ENCODE measurements at places on chromosomes 7 and 10.
A peak's percentile ranks its signal among the peaks of the same experiment; 100 is the strongest.

GRCh38 chr7:41887416-41887815 lies 184.5 kb upstream of the INHBA start:
- no peak for DNase-seq

GRCh38 chr10:24884793-24885192 lies 67.6 kb downstream of the PRTFDC1 start:
- DNase-seq: no peak

DNA sequence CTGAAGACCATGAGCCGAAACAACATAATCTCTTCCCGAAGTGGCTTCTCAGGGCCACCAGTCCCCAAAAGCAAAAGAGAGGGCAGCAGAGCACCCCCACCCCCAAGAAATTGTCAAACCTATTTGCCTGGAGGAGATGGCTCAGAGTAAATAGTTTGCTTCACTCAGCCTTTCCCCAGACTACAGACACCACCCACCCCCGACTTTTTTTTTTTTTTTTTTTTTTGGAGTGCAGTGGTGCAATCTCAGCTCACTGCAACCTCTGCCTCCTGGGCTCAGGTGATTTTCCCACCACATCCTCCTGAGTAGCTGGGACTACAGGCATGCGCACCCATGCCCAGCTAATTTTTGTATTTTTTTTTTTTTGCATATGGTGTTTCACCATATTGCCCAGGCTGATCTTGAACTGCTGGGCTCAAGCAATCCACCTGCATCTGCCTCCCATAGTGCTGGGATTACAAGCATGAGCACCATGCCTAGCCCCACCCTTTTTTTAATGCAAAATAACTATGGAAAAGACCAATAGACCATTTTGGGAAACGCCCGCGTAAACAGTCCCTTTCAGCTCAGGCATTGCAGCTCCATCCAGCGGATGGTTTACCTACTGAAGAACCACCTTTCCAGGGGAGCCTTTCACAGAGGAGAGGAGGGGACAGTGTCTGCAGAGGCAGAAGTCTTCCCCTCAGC lies 9.7 kb downstream of the ZMIZ1 start:
- no peak for DNase-seq

DNA sequence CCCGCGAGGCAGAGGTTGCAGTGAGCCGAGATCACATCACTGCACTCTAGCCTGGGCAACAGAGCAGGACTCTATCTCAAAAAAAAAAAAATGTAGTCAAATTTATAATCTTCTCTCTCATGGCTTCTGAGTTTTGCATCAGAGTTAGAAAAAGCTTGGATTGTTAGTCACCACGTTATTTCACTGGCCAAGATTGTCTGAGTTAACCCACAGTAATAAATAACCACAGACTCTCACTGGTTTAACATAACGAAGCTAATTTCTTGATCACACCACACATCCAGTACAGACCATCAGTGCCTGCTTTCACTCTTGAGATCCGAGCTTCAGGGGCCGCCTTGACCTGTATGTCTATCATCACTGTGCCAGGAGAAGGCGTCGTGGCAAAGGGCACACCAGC lies 116.8 kb upstream of the JCAD start:
- DNase-seq: no peak

DNA sequence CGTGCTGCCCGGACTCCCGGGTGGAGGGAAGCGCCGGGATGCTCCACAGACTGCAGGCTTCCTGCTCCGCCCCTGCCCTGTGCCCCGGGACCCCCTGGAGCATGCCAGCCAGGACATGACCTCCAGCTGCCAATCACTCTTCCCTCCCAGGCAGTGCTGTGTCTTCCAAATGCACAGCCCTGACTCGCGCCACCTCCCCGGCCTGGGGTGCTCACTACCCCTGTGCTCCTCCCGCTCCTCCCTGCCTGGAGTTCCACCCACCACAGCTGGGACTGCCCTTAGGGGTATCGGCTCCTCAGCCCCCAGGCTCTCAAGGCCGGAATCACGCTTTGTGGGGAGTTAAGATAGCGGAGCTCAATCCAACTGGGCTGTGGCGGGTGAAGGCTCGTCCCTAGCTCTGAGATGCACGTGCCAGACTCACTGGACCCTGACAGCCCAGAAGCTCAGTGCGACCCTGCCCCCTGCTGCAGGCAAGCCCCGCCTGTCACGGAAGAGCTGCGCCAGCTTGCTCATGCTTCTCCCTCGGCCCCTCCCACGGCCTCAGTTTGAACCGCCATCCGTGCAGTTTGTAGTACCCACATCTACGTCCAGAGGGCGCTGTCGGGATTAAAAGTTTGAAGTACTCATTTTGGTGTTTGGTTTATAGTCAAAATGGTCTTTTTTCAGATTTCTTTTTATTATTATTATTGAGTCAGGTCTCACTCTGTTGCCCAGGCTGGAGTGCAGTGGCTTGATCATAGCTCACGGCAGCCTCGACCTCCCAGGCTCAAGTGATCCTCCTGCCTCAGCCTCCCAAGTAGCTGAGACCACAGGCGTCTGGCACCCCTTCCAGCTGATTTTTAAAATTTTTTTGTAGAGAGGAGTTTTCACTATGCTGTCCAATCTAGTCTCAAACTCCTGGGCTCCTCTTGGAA lies 142.5 kb upstream of the TCERG1L start:
- DNase-seq: peak; percentile 68

GRCh38 chr10:132589015-132589414 lies 51.4 kb downstream of the INPP5A start:
- no peak for DNase-seq

- DNase-seq: no peak
These were observed 1.7 kb downstream of the CFAP43 start for GRCh38 chr10:104230490-104230889.

Data from stimulated activated naive CD8-positive, alpha-beta T cell treated with anti-CD3 and anti-CD28 coated beads, Interleukin-15, amount 100 ng/mL, for 72 hours (primary cell).